ENCODE measurements at places on chromosomes 3 and 15.

DNA sequence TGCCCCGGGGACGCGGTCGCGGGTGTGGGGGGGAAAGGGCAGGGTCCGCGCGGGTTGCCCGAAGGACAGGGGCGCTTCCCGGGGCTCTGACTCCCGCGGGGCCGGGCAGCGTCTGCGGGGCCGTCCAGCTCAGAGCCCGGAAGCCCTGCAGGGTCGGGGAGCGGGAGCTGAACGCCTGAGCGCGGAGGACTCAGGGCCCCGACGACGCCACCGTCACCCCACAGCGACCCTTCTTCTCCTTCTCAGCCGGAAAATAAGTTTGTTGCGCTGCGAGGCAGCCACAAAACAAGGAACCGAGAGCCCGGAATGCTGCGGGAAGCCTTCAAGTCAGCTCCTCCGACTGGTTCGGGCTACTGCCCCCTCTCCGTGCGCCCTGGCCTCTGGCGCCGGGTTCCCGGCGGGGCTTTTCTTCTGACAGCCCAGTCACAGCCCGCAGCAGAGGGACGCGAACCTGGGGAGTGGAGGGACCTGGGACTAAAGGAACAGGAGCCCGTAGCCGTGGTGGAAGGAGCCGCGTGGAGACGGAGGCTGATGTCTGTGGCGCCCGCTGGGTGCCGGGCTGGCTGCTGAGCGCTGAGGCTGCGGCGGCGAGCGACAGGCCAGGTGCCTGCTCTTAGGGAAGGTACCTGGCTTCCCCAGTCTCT is 484 bp downstream of the CNTN4 start:
- peak; percentile 71 for DNase-seq

GRCh38 chr3:53604232-53604631 is 109.8 kb downstream of the CACNA1D start:
- no peak for DNase-seq

GRCh38 chr15:38406436-38406835 is 47.5 kb upstream of the FAM98B start:
- DNase-seq, result no peak

GRCh38 chr3:129793942-129794310 is 99.6 kb downstream of the TMCC1 start:
- DNase-seq, result no peak

DNA sequence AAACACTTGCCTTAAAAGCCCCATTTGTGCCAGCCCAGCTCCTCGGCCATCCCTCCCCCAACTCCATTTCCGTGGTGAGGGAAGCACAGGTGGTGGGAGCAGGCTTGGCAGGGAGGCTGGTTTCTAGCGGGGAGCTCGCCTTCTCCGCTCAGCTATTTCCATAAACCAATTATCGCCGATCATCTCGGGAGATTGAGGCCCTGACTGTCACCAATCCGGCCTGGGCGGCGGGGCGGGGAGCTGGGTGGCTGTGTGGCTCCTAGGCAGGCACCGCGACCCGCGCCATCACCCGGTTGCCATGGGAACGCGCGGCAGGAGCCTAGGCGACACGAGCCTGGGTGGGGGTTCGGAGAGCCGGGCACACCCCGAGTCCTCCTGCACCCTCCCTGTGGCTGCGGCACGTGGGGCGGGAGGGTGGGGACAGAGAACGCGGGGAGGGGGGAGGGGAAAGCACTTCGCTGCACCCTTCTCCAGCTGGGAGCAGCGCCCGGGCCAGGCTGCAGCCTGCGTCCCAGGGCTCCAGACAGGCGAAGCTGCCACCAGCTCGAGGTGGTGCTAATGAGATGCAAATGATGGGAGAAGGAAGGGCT is 9.3 kb downstream of the CCDC33 start:
- peak; percentile 33 for DNase-seq

DNA sequence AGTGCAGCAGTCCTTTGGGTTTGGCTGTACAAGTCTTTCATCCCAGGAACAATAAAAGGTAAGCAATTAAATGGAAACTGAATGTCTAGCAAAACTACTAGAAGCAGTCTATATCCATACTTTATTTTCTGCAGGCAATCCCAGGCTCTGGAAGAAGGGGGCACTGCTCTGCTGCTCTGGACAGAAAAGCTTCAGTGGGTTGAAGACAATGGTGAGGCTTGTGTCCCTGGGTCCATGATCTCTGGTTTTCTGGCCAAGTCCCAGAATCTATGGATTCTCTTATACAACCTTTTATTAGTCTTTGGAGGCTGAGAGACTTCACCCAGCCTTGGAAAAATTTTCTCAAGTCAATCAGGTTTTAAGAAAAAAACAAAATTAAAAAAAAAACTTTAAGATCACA is 35.6 kb downstream of the SCAP start:
- DNase-seq, result no peak

DNA sequence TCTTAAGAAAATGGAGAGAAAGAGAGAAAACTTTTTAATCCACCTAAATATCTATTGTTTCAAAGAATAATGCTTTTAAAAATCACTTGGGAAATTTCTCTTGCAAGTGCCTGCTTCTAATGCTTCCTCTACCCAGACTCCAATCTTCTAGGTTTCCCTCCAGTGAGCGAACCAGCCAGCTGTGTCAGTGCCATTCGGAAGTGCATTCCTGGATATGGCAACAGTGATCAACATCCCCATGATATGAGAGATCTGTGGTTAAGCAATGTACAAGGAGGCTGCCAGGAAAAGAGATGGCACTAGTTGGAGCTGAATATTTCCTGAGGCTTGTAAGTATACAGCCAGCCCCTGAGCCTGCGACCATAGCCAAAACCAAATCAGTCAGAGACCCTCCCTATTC is 53.3 kb upstream of the KCNMB2 start:
- DNase-seq, result no peak

DNA sequence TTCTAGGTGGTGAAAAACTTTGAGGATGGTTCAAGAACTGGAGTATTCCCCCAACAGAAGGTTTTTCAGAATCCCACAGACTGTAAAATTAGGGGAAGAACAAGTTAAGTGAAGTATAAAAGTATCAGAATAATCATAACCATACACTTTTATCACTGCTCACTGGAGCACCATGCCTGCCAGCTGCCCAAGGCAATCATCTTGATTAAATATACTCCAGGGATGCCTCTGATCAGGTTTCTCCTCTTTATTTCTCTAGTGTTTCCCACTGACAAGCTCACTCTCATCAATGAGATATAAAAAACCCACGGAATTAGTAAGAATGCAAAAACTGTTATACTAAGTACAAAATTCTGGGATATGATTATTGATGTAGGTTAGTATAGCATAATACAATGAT is 108.0 kb downstream of the STAG1 start:
- no peak for DNase-seq

- no peak for DNase-seq
Observed at GRCh38 chr15:79874242-79874641, 22.6 kb downstream of the MTHFS start.

DNA sequence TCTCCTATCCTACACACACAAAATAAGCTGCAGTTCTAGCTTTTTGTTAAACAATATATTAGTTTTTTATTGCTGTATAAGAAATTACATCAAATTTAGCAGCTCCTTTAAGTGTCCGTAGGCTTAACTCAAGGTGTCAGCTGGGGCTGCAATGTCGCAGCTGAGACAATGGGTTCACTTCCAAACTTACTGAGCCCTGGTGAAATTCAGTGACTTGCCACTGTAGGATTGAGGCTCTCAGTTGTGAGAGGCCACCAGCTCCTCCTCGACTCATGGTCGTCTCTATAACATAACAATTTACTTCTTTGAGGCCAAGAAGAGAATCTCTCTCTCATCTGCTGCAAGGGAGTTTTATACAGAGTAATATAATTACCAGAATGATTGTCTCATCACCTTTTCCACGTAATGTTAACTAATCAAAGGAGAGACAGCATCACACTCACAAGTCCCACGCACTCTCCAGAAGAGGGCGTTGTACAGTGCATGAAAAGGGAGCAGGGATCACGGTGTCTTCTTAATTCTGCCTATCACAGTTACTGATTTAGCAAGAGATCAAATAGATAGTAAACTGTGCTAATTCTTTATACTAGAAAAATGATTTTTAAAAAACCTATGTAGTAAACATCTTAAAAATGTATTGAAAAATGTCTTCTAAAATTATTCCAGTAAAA is 735.6 kb upstream of the GBE1 start:
- peak; percentile 24 for DNase-seq
